Hair follicular keratinocyte (primary cell): ENCODE measurements at places on chromosomes 4 and X. TPM values are rescaled to one million over a fixed set of nuclear protein-coding genes. Genes with fewer than 3 reads are reported as not detected.

PNMA6F gene
- total RNA-seq, result not detected in 2 replicates

TEX13D gene
- total RNA-seq, result not detected in 2 replicates

SOX3 gene
- total RNA-seq, result not detected in 2 replicates

PHKA1 gene
- total RNA-seq, result 6.7 and 11.8 TPM in 2 replicates

BEX2 gene
- total RNA-seq, result 13.8 and 24.0 TPM in 2 replicates

PASD1 gene
- total RNA-seq, result not detected in 2 replicates
